Mesendoderm (in vitro differentiated cells): ENCODE measurements at places on chromosomes 6 and 20.

DNA sequence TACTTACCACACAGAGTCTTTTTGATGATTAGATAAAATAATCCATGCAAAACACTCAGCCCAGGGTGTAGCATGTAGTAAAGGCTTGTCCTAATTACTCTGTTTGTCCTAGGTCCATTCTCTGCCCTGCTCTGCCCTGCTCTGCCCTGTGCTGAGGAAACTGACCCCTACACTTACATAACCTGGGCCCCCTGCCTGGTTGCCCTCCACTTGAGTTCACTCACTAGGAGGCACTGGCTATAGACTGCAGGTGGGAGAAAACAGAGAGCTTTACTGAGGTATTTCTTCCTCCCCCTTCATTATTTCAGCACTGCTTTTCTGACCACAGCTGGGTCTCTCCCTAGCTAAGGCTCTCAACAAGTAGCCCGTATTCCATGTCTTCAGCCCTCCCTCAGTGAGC lies 70.9 kb upstream of the TBX18 start:
- no peak for DNase-seq

DNA sequence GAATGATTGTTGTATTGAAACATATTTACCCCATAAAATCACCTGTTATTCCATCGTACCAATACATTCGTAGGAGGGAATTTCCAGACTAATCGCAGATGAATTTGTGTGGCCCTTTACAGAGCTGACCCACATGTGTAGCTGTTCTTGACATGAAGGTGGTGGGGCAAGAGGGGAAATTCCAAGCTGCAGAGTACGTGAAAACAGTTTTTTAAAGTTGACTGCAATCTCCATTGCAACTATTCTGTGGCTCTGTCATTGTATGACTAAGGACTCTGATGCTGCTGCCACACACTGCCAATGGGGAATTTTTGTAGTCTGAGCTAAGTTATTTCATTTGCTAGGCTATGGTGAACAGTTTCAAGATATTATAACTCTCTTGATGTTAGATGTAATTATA lies 46.4 kb upstream of the ADTRP start:
- no peak for DNase-seq

- DNase-seq = no peak
Observed at GRCh38 chr6:18488526-18489270, 101.5 kb downstream of the RNF144B start.

- DNase-seq = no peak
Observed at GRCh38 chr6:21887231-21888185, 294.0 kb downstream of the SOX4 start.

DNA sequence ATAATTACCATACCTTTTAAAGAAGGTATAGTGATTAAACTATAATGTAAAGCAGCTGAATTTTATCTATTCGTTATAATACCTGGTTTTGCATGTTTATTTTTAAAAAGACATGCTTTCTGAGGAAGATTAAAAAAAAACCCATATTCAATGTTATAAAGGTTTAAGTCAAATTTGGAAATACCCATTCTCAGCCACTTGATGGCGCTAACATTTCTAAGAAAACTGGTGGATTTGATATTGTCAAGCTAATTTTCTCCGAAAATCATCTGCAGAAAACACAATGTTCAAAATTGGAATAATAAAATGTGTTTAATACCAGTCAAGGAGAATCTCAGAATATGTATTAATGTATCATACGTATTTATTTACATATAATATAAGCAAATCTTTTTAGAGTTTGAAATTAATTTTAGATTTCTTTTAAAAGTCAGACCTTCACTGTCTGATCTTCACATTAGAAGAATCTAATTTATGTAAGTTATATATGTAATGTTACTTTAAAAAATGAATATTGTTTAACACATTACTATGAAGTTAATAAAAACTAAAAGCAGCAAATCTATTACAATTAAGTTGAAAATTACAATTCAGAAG lies 35.0 kb downstream of the SHPRH start:
- peak; percentile 36 for DNase-seq

DNA sequence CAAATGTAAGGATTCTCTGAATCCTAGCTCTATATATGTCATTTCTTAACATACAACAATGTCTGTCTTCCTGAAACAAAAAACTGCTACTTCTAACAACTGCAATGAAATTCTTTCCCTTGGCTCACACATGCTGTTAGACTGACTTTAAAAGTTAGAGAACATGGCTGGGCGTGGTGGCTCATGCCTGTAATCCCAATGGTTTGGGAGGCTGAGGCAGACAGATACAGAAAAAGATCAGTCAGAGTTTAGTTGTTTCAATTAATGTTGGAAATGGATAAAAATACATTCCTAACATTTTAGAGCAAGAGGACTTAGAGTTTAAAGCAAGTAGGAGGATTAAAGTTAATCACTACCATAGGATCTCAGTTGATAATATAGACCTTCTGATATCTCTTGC lies 28.7 kb upstream of the KIAA1586 start:
- no peak for DNase-seq

GRCh38 chr6:52984247-52984646 lies 10.8 kb downstream of the GSTA4 start:
- no peak for DNase-seq

DNA sequence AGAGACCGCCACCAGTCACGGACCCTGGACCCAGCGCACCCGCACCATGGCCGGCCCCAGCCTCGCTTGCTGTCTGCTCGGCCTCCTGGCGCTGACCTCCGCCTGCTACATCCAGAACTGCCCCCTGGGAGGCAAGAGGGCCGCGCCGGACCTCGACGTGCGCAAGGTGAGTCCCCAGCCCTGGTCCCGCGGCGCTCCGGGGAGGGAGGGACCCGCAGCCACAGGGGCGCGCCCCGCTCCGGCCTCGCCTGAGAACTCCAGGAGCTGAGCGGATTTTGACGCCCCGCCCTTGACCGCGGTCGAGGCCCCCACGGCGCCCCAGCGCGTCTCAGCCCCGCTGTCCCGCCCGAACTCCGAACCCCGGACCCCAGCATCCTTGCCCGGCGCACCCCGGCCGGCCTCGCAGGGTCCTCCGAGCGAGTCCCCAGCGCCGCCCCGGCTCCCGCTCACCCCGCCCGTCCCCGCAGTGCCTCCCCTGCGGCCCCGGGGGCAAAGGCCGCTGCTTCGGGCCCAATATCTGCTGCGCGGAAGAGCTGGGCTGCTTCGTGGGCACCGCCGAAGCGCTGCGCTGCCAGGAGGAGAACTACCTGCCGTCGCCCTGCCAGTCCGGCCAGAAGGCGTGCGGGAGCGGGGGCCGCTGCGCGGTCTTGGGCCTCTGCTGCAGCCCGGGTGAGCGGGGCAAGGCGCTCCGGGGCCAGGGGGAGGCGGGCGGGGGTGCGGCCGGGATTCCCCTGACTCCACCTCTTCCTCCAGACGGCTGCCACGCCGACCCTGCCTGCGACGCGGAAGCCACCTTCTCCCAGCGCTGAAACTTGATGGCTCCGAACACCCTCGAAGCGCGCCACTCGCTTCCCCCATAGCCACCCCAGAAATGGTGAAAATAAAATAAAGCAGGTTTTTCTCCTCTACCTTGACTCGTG lies at the start of gene OXT:
OXT (plus strand) TSS at position 11 of the 920 bp plus-strand sequence; CDS start at position 47, 36 bp downstream.
- peak; percentile 50 for DNase-seq

- no peak for DNase-seq
Observed at GRCh38 chr6:89098461-89098860, 17.9 kb downstream of the PNRC1 start.

- no peak for DNase-seq
Observed at GRCh38 chr6:156794546-156795354, 17.6 kb downstream of the ARID1B start.

DNA sequence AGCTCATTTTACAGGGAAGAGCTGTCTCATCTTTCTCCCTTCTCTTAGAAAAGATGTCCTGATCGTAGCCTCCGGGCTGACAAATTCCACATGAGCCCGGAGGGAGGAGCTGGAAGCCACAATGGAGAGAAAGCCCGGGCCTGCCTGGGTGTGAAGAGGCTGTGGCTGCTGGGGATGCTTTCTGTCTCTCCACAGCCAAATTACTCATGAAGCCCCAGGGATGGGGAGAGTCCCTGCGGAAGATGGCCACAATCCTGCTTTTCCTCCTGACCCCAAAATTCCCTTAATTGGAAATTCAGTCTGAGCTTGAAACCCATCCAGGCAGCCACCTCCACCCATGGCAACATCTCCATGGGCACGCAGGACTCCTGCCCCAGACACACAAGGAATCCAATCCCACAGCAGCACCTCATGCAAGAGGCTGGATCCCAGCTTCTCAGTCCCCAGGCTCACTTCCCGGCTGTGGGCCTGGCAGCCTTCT lies 32.4 kb downstream of the JPH2 start:
- peak; percentile 78 for DNase-seq

DNA sequence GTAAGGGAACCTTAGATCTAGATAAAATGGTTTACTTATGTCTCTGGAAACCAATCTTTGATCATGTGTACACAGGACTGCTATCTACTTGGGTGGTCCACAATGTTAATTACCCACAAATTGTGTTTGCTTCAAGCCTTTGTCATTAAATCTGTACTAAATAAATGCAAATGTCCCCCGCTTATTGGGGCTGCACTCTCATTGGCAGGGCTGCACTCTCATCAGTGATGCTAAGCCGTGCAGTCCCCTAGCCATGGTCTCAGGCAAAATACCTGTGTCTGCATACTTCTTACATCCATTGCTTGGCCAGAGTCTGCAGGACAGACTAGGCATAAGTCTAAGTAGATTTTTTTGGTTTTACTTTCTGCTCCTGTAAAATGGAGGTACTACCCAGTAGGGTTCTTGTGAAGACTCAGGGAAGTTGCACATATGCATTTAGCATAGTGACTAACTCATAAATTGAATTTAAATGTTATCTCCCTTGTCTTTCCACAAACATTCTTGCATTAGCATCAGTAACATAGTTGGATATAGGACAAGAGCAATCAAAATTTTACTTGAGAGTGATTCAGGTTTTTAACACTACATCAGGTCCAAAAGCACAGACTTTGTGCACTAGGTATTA lies 117.4 kb downstream of the ASCC3 start:
- no peak for DNase-seq

DNA sequence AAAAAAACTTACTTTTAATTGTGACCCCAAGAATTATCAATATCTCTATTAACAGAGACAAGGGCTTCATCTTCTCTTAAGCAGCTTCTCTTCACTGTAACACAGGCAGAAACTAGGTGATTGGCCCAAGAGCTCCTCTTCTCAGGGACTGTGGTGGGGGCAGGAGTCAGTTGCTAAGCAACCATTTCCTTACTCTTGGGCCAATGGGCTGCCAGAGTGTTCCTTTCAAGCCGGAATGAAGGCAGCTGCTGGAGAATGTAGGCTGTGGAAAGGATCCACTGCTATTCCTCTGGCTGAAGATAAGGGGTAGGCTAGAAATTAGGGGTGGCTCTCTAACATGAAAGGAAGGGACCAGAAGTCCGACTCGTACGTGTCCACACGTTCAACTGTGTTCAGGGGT lies at the start of gene SEL1L2:
SEL1L2 (minus strand) TSS at position 150 of the 400 bp plus-strand sequence; CDS start at position 70, 80 bp downstream.
- DNase-seq = peak; percentile 90

GRCh38 chr6:33770124-33770832 lies 18.7 kb downstream of the LEMD2 start:
- DNase-seq = no peak

DNA sequence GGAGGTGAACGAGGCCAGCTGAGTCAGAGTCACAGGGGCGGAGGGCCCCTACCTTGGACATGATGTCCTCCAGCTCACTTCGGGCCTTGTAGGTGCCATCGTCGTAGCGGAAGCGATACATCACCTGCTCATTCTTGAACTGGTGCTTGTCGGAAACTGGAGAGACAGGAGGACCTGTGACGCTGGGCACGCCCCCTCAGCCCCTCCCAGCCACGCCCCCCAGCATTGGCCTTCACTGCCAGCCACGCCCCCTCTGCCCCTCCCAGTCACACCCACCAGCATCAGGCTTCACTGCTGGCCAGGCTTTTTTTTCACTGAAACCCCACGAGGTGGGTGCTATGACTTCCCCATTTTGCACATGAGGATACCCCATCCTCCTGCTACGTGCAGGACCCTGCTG lies 148.2 kb downstream of the PREX1 start:
- peak; percentile 59 for DNase-seq

- DNase-seq = no peak
Observed at GRCh38 chr6:144098993-144099392, 3.6 kb upstream of the SF3B5 start.

GRCh38 chr20:49928411-49929141 lies 7.6 kb upstream of the RNF114 start:
- peak; percentile 79 for DNase-seq

DNA sequence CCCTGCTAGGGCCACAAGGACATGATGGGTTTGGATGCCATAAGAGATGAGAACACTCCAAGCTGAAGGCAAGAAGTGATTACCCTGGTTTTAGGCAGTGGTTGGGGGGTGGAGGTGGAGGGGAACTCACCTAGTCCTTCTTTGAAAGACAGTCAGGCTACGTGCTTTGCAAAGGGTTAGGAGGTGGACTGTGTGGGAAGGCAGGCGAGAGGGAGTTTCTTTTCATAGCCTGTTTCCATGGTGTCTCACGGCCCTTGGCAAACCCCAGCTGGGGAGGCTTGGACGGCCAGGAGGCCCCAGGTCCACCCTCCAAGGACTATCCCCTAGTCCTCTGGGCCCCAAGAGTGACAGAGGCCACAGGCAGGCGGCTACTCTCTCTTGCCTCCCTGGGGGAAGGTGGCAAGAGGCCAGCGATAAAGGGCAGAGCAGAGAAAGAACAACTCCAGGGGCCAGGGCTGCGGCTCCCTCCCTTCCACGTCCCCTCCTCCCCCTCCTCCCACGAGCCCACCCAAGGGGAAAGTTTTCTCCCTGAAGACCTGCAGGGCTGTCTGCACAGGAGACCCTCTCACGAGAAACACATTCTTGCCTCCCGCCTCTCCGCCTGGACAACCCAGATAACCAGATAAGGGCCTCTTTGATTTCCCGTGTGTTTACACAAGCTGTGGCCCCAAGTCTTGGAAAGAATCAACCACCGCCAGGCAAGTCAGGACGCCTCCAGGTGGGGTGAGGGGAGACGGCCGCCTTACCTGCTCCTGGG lies 74.4 kb downstream of the NOL4L start:
- DNase-seq = peak; percentile 50

GRCh38 chr6:88614316-88614877 lies 349.0 kb downstream of the RNGTT start:
- no peak for DNase-seq

DNA sequence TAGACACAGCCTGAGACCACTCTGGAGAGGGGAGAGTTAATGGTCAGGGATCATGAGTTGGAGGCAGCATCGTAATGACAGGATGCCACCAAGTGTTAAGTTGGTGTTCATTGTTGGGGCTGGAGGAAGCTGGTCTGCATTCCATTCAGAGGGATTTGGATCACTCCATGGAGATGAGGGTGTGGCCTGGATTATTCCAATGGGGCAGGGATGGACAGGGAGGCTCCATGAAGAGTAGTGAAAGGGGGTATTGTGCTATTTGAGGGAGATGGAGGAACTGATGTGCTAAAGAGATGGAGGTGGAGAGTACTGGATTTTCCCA lies 1.1 kb downstream of the SAPCD1 start:
- peak; percentile 95 for DNase-seq

GRCh38 chr6:134692008-134692407 lies 257.9 kb downstream of the ALDH8A1 start:
- DNase-seq = no peak
